ENCODE measurements at places on chromosomes 4 and X.

DNA sequence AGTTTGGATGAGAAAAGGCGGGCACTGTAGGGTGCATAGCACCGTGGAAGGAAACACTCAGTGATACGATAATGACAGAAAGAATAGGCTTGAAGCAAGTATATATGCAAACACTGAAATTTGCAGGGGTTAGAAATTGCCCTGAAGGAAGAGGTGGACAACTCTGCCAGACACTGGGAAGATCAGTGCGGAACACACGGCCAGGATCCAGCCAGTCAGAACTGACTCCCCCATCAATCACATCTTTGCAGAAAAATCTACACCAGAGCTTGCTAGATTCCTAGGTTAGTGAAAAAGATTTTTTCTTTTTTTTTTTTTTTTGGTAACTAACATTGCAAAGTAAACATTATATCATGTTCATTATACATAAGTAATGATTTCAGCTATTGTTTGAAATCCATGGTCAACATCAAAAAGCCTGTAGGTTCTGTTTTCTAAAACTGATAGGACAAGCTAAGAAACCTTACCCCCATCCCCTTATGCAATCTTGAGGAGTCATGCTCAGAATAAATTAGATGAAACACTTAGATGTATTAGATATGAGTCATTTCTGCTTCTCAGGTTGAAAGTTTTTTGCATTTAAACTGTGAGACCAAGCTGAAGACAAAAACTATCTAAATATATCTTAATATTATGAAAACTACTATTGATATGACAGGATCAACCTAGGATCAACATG lies 38.9 kb downstream of the TRIML1 start:
- no peak for DNase-seq

DNA sequence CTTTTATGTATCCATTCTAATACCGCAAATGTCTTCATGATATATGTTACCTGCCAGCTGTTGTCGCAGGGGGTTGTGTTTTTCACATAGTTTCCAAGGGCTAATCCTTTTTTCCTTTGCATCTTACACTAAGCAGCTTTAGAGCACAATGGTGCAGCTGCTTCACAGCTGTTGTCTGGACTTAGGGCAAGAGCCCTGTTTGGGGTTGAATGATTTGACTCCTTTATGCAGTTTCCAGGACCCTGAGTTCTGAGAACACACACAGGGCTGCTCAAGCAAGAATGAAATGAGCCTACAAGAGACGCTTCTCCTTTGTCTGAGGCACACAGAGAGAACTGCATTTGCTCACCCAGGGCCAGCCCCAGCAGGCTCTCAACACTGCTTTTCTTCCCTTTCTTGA lies 20.2 kb downstream of the CCNG2 start:
- DNase-seq = no peak

DNA sequence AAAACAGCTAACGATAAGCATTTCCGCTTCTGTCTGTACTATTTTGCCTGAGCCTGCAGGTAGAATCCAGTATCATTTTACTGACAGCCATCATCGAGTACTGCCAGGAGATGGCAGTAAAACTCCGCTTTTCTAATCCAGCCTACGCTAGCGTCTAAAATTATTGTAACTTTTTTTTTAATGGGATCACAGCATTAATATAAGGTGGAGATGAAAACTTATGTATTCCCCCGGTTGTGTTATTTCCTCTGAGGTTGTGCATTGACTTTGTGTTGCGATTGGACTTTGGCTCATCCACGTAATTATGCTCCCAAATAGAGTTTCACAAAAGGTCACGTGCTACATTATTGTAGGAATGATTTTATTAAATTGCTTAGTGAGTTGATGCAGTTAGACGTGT lies 248.1 kb downstream of the C4orf33 start:
- no peak for DNase-seq

DNA sequence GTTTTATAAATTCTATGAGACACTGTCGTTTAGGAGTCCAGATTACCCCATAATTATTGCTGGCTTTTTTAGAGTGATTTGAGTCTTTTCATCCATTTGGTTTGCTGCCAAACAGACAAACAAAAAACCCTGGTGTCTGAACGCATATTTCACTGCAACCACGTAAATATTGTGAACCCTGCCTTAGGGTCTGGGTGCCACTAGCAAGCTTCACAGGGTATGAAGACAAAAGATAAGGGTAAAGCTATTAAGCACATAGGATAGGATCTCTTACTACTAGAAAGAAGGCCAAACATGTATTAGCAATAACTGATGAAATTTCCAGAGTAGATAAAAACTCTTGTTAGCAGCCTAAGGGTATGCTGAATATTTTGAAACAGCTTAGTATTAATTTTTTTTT lies 143.3 kb downstream of the BANK1 start:
- DNase-seq = no peak

DNA sequence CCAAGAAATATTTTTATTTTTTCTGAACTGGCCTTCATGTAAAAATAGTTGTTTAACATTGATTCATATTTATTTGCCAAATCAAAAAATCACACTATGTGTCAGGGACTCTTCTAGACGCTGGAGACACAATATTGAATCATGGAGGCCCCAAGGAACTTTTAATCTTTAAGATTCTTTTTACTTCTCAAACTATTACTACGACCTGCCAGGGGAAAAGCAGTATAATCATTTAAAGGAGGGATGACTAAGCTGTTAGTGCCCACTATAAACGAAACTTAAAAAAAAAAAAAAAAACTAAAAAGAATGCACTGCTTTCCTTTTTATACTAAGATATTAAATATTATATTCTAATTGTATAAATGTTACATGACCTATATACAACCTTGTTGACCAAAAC lies 84.7 kb downstream of the PPA2 start:
- DNase-seq = no peak

GRCh38 chrX:113009837-113010236 lies 169.2 kb upstream of the AMOT start:
- DNase-seq = no peak
